ENCODE measurements at places on chromosomes 2 and 18.

- no peak for DNase-seq
Measured at GRCh38 chr2:196983934-196984333, 57.4 kb upstream of the PGAP1 start.

- DNase-seq = no peak
Measured at GRCh38 chr2:156687715-156688114, 251.5 kb downstream of the GPD2 start.

DNA sequence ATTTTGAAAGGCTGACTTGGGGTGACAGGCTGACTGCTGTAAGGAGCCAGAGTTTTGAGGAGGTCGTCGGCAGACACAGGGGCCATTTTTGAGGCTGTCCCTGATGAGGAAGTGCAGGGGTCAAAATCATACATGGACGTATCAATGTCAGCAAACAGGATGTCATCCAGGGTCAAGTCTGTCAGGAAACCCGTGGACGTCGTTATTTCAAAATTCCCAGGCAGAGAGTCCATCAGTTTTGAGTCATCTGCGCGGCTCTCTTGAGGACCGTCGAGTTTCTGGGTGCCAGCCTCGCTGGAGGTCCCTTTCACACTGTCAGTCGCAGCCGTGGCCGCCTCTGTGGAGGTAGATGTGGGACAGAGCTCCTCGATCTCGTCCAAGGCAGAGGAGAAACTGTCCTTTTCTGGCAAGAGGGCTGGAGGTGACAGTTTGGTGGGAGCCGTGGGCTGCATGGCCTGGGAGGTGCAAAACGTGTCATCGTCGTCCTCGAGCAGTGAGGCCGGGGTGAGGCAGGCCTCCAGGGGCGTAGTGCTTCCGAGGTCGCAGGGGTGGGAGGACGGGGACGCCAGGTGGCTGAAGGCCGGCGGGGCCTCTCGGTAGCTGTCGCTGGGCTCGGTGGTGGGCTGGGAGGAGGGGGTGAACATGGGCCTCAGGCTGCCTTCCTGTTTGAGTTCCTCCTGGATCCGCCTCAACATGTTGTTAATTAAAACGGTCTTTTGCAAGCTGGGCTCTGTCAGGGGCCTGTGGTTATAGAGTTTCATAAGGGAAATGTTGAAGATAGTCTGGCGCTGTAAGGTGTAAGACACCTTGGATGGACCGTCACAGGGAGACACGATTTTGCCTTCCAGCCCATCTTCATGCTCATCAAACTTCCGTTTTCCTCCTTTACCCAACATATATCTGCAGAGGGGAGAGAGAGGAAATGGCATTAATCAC lies 17.5 kb downstream of the SERTAD2 start:
- no peak for DNase-seq

- peak; percentile 72 for DNase-seq
Measured at GRCh38 chr18:74496508-74497323, 553 bp downstream of the CNDP2 start.

GRCh38 chr2:23301136-23301535 lies 83.8 kb upstream of the KLHL29 start:
- no peak for DNase-seq

DNA sequence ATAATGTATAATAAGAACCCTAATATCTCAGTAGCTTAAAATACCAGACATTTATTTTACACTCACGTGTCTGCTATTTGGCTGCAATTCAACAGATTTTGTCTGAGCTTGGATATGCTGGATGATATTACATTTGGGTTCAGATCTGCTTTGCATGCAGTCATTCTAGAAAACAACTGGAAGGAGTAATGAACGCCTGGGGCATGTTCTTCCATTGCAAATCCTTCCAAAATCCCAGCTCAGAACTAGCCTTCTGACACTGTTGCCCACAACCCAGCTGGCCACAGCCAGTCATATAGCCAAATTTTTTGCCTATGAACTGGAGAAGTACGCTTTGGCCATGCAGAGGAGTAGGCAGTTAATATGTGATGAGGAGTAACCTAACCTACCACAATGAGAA lies 597.8 kb upstream of the VRK2 start:
- no peak for DNase-seq

DNA sequence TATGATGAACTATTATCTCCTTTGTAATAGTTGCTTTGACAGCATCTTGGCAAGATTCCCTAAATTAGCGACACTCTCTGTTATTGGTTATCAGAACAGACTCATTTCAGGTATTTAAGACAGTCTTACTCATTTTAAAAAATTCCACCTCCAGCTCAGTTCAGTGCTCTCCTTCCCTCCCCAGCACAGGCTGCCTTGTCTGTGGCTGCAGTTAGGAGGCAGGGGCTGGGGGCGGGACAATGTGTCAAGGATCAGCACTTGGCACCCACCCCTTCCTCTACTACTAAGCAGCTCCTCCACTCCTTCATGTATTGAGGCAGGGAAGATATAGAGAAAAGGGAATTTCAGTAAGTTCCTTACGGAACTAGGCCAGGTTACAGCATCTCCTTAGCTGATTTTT lies 85.0 kb downstream of the VSNL1 start:
- no peak for DNase-seq

DNA sequence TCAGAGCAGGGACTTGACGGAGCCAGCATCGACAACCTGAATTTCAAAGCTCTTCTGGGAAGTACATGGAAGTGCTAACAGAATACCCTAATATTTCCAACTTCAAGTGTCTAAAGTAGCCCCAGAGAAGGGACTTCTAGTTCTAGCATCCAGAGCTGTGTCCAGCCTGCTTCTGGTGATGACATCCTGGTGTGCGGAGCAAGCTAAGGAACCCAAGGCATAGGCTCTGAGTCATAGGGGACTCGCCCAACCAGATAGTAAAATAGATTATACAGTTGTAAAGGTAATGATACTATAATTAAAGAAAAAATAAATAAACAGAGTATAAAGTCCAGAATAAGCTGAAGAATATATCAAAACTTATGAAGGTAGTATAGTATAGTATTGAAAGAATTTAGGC lies 108.1 kb upstream of the SERPINE2 start:
- DNase-seq = peak; percentile 29

- no peak for DNase-seq
Measured at GRCh38 chr2:166140932-166141331, 13.1 kb upstream of the SCN1A start.

DNA sequence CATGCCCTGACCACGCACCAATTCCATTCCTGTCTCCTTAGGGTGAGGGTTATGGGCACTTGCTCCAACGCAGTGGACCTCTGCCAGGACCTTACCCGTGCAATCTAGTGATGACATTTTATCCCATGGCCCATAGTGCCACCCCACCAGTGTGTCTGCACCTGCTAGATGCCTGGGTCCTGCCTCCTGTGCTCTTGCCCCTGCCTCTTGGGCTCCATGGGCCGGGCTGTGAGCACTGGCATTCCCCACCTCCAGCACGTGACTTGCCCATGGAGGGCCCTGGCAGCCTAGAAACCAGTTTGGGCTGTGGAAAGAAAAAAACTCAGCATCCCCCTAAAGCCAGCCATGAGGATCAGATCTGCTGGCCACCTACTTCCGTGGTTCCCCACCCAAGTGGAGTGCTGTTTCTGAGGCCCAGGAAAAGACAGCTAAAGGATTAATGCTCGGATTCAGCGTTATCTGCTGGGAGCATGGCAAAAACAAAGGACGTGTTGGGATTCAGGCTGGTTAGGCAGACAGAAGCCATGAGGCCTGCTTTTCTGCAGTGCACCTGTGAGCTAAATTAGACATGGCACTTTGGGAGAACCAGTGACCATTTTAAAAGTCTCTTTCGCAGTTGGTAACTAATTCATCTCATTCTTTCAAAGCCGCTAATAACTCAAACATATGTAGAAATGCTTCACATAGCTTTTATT lies 129.2 kb downstream of the ALPK2 start:
- DNase-seq = no peak

- DNase-seq = no peak
Measured at GRCh38 chr18:13424363-13424762, 205.8 kb downstream of the LDLRAD4 start.

- DNase-seq = no peak
Measured at GRCh38 chr18:26543373-26543772, 5.0 kb downstream of the KCTD1 start.

DNA sequence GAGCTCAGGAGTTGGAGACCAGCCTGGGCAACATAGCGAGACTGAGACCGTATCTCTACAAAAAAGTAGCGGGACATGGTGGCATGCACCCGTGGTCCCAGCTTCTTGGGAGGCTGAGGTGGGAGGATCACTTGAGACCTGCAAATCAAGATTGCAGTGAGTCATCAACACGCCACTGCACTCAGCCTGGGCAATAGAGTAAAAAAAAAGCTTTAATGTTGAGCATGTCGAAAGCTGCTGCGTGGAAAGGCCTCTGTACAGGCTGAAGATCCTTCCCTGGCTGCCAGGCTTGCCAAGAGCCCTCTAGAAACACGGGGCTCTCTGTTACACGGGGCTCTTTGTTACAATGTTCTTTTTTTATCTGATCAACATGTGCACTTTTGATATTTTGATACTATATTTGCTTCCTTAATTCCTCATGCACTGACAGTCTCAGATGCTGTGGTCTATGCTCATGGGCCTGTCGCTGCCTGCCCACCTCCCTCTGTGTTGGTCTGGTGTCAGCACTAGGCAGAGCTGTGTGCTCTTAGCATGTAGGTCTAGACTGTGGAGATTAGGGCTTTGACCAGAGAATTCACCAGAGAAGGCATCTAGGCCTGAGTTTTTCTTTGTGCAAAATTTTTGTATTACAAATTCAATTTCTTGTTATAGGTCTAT lies 18.7 kb downstream of the CLK1 start:
- no peak for DNase-seq

Data from hepatic stellate cell (primary cell).